Hippocampal formation (tissue), 2 donors: ENCODE measurements at places on chromosomes 3 and 15.

- peak; percentile 10 for DNase-seq
Observed at GRCh38 chr3:48564022-48564421, 441 bp upstream of the UCN2 start.

GRCh38 chr3:10962481-10963036 is 30.0 kb upstream of the SLC6A1 start:
- DNase-seq = no peak

DNA sequence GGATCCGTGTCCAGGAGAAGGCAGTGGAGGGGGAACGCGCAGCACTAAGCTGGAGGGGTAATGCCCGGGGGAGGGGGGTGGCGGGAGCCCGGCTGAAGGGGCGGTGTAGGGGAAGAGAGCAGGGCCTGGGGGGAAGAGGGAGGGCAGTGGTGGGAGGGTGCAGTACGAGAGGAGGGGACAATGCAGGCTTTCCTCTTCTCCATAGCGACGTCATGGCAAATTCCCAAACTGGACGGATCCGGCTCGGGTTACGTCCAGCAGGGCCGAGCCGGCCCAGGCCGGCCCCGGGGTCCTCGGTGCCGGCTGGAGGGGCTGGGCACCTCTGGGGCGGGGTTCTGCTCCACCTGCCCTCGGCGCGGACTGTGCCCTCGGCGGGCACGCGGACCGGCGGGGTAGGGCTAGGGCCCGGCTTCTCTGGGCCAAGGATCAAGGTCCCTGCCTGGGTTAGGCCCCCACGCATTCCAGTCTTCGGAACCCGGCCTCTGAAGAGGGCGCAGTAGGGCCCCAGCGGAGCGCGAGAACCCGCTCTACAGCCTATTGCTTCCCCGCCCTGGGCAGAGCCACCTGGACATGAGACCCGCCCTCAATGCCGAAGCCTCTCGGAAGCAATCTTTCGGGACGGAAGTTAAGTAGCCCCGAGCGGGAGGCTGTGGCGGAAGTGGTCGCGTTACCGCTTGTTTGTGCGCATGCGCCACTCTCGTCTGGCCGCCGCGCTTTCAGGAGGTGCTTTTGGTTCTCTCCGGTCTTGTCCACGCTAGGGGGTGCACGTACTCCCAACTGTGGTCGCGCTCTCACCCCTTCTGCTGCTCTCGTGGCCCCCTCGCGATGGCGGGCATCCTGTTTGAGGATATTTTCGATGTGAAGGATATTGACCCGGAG is 1.4 kb downstream of the POLR2H start:
- DNase-seq = peak; percentile 90

DNA sequence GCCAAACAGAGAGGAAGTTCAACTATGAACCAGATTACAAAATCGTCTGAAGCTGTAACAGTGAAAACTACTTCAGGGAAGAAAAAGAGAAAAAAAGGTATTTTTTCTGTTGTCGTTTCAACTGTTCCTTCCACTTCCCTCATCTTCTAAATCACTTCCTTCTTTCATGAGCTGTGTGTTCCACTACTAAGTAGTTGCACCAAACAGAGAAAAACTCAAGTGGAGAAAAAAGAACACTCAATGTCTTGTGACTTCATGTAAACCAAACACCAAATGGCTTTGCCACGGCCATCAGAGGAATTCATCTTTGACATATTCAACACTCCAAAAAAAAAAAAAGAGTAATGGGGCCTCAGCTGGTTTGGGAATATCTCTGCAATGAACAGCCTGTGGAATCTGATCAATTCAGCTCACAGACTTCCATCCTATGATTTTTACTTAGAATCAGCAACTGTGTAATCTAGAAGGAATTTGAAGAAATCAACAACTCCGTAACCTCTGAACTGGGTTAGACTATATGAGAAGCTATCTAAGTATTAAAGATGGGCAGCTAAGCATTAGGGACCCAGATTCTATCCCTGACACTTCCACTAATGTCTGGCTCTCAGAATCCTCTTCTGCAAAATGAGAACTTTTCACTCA is 47.5 kb upstream of the RNF7 start:
- DNase-seq = peak; percentile 51

DNA sequence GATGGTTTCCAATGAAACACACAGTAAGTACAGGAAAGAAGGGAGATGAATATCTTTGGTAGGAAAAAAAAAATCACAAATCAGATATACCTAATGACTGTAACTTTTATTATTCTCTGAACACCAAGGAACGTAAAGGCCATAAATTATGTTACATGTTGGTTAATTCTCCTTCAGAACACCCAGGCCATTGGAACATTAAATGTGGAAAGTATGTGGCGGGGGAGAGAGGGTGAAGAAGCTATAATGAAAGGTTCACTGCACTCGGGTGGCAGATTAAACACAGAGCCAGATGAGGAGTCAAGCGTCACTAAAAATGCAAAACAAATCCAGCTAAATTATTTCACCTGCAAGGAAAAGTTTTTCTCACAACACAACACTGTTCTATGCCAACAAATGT is 193.8 kb downstream of the FHIT start:
- DNase-seq = no peak

DNA sequence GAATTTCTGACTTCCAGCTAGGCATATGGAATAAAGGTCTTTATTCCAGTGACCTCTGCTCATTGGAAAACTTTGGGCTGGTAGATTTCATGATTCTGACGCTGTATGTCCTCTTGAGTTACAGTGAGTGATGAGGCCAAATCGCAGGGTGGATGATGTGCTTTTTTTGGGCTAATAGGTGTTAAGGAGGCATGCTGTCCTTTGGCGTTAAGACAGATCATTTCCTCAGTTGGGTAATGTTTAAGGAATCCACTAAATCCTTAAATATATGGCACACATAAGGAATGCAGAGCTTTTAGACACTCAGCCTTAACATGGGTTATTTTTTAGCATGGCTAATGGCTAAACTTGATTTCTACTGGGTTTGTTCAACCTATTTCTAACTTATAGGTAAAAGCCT is 87.9 kb downstream of the LPP start:
- no peak for DNase-seq

DNA sequence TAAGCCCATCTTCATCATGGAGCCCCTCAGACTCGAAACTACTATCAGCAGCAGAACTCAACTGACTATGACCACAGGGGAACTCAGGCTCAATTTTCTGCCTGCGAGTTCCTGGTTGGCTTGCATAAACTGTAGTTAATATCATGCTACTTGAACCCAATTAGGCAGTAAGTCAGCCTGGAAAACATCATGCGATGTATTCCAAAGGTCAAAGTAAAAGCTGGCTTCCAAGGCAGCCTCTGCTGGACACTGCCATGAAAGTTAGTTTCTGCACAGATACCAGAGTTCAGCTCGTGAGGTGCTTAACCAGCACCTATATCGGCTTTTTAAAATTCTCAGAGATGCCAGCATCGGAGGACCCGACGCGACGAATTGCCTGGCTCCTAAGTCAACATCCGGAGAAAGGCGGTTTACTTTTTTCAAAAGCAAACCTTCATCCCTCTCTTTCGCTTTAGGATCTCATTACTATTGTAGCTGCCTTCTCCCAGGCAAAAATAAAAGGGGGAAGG is 3.8 kb downstream of the ANP32A start:
- no peak for DNase-seq

DNA sequence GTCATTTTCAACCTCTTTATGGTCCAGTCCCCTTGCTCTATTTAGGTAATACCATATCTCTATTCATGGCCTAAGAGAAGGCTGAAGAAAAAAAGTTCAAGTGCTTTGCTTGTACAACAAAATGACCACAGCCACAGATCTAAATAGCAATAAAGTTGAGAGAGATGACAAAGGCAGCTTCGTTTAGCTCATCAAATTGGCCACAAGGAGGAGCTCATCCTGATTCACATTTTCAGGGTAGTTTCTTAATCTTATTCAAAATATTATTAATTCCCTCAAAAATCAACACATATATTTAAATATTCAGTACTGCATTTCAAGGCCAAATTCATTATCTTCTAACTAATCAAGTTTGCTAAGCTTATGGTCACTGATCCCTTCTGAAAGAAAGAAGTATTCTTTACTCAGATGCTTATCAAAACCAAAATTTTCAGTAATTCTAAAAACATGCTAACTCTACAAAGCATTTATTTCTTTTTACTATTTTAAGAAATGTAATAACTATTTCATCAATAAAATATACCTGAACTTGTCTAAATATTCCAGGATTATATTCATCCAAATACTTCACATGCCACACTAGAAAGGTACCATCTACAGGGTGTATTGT is 85.5 kb downstream of the DMXL2 start:
- no peak for DNase-seq

DNA sequence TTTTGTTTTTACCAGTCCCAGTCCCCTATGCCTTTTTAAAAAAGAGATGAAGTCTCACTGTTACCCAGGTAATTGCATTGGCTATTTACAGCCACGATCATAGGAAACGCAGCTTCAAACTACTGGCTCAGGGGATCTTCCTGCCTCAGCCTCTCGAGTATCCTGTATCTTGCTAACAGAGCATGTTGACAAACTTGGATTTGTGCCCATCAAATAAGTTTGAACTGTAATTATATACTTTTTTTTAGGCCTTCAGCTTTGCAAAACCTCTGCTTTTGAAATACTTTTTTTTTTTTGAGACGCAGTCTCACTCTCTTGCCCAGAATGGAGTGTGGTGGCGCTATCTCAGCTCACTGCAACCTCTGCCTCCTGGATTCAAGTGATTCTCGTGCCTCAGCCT is 3.0 kb upstream of the EDEM1 start:
- DNase-seq = no peak

DNA sequence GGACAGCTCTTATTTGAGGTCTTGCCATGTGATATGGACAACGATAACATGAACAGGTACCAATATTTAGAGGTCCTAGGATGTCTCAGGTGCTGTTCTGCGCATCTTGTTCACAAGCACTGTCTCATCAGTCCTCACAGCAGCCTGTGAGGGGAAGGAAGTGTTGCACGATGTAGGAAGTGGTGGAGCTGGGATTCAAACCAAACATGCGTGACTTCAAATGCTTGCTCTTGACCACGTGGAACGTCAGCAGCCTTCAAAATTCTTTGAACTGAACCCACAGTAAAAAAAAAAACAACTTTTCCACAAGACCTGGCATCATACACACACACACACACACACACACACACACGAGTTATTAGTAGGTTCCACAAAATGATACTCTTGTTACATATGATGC is 153.4 kb upstream of the SMAD3 start:
- DNase-seq = no peak

- DNase-seq = no peak
Observed at GRCh38 chr3:66398228-66399025, 102.4 kb downstream of the LRIG1 start.

DNA sequence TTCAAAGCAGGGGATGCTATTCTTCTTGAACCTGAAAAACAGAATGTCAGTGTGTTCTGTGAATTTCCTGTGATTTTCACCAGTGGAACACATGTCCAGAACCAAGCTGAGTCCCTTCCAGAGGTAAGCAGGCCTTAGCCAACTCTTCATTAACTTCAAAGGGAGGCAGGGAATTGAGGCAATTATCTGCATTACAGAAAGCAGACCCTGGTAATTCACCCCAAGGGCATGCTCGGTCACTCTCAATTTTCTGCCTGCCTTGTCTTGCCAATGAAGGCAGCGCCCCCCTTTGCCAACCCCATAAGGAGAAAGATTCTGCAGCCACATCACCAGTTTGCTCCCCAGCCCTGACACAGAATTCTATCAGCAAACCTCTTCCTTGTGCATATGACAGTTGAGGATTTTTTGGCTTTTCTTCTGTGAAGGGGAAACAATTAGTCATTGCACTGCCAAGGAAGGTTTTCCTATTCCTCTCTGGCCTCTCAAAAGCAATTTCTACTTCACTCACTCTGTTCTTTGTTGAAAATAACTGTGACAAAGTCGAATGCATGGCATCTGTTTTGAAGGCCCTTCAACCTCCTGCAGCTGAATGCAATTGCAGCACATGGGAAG is 85.3 kb downstream of the HHLA2 start:
- DNase-seq = no peak

DNA sequence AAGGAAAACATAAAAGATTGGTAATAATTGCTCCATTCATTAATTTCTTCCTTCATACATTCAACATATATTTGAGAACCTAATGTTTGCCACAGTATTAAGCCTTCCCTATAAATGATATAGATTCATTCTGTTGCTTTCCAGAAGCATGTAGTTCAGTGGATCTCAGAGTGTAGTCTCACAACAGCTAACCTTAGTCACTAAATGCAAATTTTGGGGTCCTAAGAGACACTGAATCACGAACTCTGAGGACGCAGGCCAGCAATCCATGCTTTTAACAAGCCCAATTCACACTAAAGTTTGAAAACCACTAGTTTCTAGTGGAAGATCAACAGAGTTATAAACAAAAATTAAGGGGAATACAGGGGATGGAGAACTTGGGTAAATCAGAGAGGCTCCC is 7.2 kb upstream of the AQR start:
- no peak for DNase-seq

DNA sequence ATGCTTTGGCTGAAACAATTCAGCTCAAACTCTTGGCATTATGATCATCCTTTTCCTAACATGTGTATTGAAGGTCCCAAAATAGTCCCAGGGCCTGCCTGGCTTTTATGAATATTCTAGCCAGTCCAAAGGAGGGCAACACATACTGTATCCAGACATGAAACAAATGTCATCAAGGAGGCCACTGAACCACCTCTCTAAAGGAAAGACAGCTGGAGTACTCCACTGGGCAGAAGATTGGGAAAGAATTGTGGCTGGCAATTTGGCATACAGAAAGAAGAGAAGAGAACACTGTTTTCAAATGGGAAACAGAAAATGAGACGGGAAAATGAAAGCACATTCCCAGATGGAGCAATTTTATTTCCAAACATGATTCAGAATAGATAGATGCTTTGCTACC is 80.6 kb downstream of the NCEH1 start:
- no peak for DNase-seq

- no peak for DNase-seq
Observed at GRCh38 chr3:107055181-107055942, 321.9 kb upstream of the CCDC54 start.

DNA sequence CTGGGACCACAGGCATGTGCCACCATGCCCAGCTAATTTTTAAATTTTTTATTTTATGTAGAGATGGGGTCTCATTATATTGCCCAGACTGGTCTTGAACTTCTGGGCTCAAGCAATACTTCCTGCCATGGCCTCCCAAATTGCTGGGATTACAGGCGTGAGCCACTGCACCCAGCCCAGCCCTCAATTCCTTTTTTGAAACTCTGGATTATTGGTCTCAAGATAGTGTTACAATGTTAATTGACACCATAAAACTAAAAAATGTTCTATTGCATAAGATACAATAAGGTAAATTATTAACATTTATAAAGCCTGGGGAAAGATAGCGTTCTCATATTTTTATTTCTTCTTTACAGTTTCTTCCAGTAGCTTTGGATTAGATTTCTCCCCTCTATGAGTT is 3.9 kb upstream of the NFKBIZ start:
- DNase-seq = no peak

DNA sequence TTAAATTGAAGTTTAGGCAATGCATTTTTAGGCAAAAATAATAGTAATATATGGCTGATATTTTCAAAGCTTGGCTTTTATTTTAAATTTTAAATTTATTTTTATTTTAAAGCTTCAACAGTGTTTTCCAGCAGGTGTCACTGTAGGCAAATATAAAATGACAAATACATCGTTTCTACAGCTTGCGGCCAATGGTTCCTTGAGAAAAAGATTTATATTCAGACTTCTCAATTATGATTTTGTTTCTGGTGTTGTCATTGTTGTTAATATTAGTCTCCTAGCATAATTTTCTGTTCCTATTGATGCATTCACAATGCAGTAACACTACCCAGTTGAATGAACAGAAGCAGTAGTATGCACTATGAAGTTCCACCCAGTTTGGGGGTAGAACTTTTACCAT is 220.7 kb upstream of the DNAJC19 start:
- no peak for DNase-seq

- no peak for DNase-seq
Observed at GRCh38 chr3:2446146-2446545, 347.5 kb downstream of the CNTN4 start.

GRCh38 chr3:98359993-98360675 is 6.5 kb downstream of the OR5K4 start:
- no peak for DNase-seq
